NCI-H1105 (cell line): ENCODE measurements at places on chromosomes 2 and 18.

DNA sequence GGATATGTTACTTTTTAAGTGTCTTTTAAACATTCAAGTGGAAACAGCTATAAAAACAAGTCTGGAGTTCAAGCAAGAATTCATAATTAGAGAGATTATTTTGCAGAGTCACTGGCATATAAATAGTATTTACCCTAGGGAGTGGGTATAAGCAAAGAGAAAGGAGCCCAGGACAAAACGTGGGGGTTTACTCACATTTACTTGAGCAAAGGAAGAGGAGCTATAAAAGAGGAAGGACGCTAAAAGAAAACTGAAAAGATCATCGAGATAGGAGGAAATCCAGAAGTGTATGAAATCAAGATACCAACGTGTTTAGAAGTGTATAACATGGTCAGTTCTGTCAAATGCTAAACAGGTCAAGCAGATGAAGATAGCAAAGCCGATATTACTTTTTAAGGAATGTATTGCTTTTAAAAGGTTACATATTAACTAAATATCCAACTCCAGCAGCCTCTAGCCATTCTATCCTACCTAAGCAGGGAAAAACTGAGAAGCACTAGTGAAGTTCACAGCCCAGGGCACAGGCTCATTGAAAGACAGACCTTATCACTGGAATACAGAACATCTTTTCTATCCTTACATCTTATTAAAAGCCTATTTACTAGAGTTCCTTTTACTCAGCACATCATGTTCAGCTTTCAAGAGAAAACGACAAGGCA lies 8.6 kb downstream of the KANSL1L start:
- no peak for DNase-seq

GRCh38 chr2:132562245-132562644 lies 107.8 kb downstream of the LYPD1 start:
- DNase-seq = no peak

GRCh38 chr2:233807966-233808935 lies 30.1 kb downstream of the MROH2A start:
- DNase-seq = no peak

- no peak for DNase-seq
Observed at GRCh38 chr18:57466745-57467409, 31.7 kb downstream of the ONECUT2 start.

DNA sequence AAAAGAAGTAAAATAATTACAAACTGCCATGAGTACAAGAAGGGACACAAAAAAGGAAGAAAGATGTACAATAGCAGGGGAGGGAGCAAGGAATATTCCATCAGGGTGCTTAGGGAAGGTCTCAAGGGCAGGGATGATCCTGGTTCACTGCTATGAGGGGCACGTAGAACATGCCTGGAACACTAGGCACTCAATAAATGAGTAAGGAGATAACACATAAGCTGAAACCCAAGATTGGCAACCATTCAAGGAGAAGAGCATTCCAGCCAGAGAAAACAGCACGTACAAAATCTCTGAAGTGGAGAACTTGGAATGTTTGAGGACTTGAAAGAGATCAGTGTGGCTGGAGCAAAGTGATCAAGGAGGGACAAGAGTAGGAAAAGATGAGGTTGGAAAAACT lies 103.2 kb downstream of the FAM161A start:
- DNase-seq = no peak

DNA sequence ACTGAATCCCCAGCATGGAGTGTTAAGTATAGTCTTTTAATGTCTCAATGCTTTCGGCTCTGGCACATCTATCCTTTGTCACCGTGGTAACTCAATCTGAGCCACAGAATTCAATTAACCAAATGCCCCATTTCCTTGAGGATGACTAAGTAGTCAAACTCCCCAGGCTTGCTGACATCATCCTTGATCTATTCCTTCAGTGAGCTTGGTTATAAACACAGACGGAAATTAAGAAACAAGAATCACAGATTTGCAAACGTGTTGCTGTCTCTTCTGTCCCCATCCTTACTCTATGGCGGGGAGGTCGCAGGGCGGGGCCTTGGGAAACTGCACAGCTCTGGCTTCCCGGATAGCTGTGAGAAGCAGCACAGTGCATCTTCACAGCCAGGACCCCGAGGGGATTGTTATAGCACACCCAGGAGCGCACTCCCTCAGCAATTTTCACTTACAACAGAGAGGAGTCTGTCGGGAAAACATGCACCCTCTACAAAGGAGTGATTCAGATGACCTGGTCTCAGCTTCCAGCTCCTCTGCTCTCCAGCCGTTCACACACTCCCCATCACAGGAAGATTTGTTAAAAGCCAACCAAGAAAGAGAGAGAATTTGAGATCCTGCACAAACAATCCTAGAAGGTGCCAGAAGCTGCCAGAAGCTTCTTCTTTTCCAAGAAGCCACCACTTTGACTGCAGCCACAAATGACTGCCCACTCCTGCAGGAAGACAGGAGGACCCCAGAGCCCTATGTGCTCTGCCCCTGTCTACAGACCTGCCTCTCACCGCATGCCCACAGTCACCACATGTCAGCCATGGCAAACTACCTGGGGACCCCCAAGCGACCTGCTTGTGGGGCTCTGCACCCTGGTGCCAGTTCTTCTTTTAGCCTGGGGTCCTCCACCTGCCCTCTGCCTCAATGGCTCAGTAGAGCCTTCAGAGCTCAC lies 44.9 kb upstream of the YWHAQ start:
- no peak for DNase-seq

GRCh38 chr2:224308272-224308911 lies 93.5 kb downstream of the FAM124B start:
- DNase-seq = no peak

DNA sequence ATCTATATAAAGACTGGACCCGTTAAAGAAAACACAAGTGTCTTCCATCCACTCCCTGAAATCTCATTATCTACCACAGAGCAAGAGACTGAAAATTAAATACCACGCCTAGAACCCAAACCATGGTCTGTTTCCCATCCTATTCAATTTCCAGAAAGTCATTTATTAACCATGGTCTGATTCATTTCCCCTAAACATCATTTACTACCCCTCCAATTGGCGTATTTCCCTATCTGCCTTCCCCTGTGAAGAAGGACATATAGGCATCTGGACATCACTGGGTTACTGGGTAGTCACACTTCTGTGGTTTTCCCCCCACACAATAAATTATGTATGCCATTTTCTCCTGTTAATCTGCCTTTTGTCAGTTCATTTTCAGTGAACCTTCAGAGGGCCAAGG lies 30.8 kb downstream of the CCDC93 start:
- no peak for DNase-seq

GRCh38 chr2:26164641-26165211 lies 8.2 kb upstream of the GAREM2 start:
- DNase-seq = no peak

- DNase-seq = no peak
Observed at GRCh38 chr2:49222975-49223528, 68.7 kb upstream of the FSHR start.

DNA sequence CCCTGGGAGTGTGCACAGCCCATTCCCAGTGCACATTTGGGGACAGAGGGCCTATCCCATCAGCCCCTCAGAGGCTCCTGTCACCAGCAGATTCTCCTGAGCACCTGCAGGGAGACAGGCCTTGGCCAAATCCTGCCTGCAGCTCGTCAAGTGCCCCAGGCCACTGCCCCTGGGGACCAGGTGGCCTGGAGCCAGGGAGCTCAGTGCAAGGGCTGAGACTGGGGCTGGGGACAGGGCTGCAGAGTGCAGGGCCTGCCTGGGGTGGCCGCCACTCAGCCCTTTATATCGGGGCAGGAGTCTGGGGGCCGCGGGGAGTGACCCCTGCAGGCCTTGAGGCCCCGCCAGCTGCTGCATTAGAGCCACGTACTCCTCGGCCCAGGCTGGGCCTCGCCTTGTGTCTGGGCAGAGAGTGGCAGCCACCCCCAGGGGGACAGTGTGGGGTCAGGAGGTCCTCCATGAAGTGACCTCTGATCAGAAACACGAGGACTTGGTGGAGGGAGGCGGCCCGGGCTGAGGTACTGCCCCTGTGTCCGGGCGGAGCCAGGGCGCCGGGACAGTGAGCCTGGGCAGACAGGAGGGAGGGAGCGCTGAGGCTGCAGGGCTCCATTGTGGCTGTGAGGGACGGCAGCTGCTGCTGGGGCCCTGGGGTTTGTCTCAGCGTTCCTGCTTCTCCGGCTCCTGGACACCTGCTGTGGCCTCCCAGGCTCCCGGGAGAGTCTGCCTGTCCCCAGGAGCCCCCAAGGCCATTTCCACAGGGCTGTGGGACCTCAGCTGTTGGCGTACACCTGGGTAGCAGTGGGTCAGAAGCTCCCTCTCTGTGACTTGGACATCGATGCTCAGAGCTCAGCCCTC lies 24.2 kb downstream of the GPC1 start:
- DNase-seq = no peak

DNA sequence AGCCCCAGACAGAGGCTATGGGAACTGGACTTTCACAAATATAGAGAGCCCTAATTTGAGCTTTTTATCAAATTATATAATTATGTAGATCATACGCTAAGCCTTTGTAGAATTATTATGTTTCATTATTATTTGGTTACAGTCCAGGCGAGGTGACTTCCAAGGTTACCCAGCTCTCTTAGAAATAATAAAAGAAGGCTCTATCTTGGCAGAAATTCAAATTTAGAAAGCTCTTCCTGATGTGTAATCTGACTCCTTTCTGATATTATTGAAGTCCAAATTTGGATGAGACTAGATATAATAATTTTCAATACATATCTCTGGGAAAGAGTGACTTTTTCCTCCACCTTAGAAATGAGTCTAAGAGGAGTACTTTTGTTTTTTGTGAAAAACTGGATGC lies 4.8 kb upstream of the SLC38A11 start:
- peak; percentile 69 for DNase-seq

DNA sequence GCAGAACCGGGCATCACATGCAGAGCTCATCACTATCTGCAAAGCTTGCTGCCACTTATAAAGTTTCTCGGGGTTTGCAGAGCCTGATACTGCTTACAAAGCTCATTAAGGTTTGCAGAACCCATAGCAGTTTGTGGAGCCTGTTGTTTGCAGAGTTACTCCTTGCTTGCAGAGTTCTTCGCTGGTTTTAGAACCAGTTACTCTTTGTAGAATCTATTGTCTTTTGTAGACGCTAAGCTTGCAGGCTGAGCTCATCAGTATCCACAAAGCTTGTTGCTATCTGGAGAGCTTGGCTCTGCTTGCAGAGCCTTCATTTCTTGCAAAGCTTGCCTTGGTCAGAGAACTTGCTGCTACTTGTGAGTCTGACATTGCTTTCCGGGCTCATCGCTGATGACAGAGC lies 106.9 kb downstream of the CELF4 start:
- no peak for DNase-seq

GRCh38 chr2:181063696-181064095 lies 83.3 kb downstream of the UBE2E3 start:
- no peak for DNase-seq

DNA sequence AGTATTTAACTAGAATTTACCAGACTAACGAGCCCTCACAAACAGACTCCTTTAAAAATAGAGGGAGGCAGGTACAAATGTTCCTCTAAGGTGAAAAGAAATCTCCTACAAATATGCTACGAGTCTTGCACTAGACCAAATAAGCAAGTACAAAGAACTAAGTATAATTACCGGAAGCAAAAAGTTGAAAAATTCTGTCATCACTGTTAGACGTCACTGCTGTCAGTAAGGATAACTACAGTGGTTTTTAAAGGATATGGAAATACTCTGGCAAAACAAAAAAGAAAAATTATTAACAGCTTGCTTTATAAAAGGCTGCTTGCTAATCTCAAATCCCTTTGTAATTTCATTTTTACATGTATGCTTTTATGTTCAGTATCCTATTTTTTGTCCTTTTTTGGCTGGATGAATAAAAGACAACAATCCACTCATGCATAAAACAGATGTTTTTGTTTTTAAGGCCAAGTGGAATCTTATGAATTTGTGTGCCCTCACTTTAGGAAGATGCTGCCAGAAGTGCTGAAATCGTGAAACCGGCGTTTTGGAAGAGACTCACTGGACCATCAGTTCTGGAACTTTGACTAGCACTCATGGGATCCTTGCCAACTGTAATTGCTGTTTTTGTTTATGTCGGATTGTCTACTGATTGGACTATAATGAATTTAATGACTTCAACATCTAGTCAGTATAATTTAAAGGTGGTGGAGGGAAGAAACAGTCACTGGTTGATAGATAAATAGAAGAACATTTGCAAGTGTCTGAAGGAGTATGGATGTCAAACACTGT lies 6.7 kb downstream of the ZNF521 start:
- DNase-seq = no peak

DNA sequence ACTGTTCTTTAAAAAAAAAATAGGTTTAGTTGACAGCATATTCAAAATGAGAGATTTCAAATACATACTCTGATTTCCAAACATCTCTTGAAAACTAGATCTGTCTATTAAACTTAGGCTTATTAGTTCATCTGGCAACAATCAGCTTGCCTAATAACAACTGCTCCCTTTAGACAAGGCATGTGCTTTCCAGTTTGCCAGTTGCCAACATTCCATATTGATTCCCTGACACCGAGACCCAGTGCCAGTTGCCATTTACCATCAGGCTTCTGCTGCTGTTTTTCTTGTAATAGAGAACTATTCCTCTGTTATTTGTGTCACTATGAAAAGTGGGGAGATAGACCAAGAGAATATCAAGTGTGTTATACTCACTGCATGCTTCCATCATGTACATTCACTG lies 256.0 kb downstream of the C1D start:
- no peak for DNase-seq

DNA sequence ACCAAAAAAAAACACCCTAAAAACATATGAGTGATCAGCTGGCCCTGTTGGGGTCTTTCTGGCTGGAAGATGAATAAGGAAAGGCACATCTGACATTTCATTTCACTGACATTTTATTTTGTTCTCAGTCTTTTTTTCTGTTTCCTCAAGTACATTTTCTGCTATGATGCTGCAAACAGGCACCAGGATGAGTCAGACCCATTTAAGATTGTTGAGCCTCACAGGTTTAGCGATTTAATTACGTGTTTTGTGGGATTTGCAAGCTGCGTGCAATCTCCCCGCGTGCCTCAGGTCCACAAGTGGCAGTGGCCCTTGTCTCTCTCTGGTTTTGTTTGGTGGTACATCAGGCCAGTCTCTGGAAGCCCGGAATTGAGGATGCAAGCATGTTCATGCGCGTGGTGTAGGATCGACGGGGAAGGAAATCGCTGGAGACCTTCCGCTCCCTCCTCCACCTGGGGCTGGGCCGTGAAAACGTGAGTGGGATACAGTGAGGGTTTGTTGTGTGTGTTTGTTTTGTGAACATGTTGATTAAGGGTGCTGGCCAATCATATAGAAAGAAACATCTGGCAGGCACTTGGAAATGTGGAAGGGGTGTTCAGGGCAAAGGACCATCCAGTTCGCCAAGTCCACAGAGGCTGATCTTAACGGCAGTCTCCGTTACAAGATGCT lies 120.2 kb upstream of the ZNF516 start:
- no peak for DNase-seq
